ENCODE measurements at places on chromosomes 4 and X.

DNA sequence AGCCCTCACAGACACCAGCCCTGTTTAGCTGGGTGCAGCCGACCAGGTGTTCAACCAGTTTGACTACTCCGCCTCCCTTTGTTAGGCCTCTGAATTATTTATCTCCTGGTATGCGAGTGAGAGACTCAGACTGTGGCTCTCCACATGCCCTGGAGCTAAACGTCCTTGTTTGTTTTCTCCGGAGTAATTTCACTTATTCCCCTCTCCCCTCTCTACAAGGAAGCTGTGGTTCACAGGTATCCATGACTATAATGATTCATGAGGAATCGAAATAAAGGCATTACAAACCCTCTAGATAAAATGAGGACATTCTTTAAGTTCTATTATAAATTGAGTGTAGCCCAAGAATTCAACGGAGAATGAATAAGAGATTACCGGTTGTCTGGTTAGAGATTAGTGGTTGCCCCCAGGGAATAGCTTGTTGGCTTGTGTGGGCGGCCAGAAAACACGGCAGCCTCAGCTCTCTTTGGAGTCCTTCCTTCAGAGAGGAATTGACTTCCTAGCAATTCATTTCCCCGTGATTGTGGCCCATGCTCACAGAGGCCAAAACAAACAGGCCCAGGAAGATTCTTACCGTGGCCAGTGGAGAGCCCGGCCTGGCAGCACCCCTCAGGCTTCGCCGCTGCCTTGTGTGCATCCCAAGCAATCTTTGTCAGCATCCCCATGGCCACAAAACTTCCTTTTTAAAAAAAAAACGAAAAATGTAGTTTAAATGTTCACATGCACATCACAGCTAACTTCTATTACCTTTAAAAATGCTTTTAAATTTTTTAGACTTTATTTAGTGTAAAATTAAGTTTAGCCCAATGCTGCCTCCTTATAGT lies 60.2 kb upstream of the CBR4 start:
- peak; percentile 93 for DNase-seq

DNA sequence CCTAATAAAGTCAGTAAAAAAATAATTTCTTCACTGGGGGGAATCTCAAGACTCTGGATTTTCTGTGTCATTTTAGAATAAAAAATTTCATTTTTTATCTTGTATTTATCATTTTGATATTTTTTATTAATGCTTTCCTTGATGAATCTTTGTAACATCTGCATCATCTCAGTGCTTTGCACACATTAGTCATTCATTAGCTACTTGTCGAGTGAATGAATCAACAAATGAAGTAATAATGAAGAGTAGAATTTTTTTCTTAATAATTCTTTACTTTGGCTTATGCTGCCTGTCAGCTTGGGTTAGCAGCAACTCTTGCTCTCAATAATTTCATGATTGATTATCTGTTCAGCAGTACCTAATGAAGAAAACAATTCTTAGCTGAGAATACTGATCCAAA lies 530.8 kb downstream of the GRXCR1 start:
- no peak for DNase-seq

GRCh38 chr4:16224264-16225166 lies 1.8 kb downstream of the TAPT1 start:
- no peak for DNase-seq

- DNase-seq, result no peak
Observed at GRCh38 chrX:31969714-31970113, 897.9 kb upstream of the FTHL17 start.

DNA sequence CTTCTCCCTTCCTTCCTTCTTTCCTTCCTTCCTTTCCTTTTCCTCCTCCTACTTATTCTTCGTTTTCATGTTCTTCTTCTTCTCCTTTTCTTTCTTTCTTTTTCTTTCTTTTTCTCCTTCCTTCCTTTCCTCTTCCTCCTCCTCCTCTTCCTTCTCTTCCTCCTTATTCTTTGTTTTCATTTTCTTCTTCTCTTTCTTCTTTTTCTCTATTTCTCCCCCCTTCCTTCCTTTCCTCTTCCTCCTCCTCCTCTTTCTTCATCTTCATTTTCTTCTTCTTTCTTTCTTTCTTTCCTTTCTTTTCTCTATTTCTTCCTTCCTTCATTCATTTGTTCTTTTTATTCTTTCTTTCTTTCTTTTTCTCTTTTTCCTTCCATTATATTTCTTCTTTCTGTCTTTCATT lies 671.6 kb downstream of the IQCM start:
- DNase-seq, result no peak

- no peak for DNase-seq
Observed at GRCh38 chrX:139538907-139539790, 8.6 kb downstream of the F9 start.

DNA sequence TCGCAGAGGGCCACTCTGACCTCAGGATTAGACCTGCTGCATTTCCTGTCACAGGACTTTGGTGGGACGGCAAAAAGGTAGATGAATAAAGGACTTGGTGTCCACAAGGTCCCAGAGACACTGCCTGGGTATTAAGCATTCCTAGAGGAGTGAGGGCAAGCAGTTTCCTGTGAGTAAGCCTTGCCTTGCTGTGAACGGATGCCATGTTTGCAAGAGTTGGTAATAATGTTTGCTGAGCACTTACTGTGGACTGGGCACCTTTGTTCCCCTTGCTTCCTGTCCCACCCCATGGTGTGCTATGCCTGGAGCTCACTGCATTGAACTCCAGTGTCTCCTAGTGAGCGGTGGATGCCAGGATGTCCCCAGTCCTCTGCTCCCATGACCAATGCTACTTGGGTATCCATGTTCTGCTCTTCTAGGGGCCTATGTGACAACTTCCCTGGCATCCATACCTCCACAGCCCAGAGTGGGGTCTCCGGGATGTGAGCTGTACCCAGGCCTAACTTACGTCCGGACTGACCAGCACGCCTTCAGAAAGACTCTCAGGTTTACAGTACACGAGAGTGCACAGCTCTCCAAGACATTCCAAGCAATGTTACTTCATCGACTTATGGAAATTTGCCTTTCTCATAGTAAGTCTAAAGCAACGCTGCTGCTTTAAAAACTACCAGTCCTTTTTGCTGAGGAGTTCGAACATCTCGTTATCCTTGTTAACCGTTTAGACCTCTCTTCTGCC lies 95.5 kb upstream of the MSX1 start:
- no peak for DNase-seq

GRCh38 chr4:111854494-111855087 lies 290.7 kb upstream of the FAM241A start:
- DNase-seq, result peak; percentile 26

DNA sequence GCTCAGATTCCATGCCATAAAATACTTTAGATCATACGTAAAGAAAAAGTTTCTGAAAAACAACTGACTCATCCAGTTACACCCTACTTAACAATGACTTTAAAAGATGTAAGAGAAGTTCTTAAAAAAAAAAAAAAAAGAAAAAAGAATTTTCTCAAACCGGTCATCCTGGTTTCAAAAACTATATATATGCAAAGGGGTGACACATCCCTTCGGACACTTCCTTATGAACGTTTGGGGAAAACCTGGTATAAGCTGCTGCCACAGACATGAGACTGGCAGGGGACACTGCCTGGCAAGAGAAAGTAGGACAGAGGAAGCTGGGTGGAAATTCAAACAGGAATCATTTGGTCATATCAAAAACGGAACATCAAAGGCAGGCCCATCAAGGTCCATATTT lies 81.2 kb upstream of the PRSS48 start:
- DNase-seq, result no peak

DNA sequence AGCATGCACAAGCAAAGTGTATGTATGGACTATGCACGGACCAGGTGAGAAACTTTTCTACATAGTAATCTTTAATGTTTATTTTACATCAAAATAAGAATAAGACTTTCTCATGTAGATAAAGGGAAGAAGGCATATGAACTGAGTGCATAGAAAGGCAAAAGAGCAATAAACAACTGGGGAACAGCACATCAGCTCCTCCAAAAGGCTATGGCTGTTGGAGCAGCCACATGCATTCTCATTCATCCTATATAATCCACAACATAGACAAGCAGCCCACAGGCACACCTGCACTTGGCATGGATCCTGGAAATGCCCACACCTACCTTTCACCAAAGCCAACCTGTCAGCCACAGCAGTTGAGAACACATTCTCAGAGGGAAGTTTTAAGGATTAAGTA lies 586.9 kb upstream of the INTU start:
- no peak for DNase-seq

DNA sequence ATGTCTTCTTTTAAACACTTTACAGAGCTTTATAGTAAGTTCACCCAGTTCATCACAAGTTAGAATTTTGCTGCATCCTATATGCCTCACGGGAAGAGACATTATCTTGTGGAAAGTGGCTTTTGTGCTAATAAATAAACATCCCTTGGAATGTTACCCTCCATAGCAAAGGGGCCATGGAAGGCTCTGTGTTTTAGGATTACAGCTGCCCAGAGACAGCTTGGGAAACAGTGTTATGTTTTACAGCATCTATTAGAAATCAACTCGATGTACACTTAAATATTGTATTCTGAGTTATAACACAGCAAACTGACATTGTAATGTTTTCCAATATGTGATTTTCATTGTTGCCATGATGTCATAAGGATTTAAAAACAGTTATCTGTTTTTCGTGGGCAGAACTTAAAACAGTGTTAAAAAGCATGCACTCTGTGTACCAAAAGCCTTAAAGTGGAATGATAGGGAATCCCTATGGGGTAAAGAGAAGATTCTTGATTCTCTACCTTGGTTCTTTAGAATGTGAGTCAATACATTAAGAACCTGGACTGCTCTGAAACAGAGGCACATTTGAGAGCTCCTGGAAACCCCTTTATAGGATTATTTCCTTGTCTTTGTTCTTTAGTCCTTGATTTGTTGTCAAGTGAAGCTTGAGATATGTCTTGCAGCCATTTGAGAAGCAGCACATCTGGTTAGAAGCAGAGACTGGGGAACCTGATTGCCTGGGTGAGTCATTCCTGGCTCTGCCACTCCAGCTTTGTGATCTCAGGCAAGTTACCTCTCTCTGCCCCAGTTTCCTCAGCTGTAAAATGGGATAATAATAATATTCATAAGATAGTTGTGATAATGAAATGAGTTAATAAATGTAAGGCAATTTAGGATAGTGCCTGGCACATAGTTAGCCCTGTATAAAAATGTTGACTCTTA lies 41.6 kb downstream of the ARHGAP10 start:
- DNase-seq, result no peak

DNA sequence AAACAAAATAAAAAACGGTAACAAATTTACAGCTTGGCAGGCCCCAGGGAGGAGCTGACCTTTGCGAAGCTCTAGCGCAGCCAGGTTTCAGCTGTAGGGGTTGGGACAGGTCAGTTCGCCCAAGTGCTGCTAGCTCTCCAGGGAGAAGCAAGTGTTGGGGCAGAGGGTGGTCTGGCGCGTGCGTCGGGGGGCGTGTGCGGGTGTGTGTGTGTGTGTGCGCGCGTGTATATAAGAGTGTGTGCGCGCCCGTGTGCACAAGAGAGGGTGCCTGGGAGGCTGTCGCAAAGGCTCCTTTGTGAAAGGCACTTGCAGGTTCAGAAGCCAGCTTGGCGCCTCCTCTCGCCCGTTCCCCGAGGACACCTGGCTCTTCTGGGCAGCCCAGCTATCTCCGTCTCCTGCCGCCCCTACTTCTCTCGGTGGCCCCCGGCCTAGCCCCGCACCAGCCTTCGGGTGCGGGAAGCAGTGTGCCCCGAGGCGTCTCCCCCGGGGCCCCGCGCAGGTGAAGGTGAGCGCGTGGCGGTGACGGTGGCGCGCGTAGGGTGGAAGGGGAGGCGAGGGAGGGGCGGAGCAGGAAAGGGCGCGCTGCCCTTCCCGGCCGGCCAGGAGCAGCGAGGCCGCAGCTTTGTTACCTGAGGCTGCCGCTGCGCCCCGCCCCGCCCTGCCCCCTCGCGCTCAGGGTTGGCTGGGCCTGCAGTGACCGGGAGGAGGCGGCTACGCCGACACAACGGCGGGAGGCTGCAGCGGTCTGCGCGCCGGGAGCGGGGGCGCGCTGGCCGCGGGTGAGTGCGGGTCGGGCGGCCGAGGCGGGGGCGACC lies at the start of gene FHDC1:
TSS of gene FHDC1 (plus strand) at position 693 of the 815 bp plus-strand sequence. CDS start 6,735 bp downstream, outside the sequence.
- DNase-seq, result no peak

- DNase-seq, result no peak
Observed at GRCh38 chrX:24982306-24982965, 33.3 kb downstream of the ARX start.

DNA sequence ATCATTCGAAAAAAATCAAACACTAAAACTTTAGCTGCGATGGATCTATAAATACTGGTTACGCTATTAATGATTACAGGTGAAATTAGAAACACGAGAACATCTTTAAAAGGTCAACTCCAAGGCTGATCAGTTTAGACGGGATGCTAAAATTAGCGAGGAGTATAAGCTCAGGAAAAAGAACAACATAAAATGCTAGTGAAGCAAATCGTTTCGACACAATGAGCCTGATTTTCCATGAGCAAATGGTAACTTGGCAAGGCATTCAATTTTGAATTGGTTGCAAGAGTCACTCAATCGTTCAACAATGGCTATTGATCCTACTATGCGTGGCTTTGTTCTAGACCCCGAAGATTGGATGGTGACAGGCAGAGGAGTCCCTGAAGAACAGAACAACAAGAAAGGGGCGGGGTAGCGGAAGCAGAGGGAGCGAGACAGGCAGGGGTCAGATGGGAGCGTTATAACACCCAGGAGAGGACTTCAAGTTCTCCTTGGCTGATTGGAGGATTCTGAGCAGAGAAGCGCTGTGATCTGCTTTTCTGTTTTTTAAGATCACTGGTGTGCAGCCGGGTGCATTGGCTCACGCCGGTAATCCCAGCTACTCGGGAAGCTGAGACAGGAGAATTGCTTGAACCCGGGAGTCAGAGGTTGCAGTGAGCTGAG lies 146.5 kb downstream of the RBM47 start:
- DNase-seq, result no peak

GRCh38 chr4:973431-974397 lies at the start of gene DGKQ:
DGKQ (minus strand) TSS chr4:973569; CDS start chr4:973482, 87 bp downstream.
- peak; percentile 24 for DNase-seq

DNA sequence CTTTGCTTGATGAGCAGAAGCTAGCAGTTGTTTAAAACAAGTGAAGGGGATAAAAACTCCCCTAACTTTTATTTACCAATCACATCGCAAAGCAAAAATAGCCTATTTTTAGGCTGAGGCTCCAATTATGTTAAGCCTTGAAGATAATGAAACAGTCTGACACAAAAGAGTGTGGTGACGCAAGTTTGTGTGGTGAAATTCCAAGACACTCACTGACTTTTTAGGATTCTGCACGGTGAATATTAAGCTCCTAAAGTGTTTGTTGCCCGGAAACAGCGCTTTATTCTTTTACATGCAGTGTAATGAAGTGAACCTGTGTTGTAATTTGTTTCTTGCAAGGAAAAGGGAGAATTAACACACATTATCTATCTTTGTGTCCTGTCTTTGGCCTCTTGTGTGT lies 74.8 kb downstream of the POLA1 start:
- no peak for DNase-seq

DNA sequence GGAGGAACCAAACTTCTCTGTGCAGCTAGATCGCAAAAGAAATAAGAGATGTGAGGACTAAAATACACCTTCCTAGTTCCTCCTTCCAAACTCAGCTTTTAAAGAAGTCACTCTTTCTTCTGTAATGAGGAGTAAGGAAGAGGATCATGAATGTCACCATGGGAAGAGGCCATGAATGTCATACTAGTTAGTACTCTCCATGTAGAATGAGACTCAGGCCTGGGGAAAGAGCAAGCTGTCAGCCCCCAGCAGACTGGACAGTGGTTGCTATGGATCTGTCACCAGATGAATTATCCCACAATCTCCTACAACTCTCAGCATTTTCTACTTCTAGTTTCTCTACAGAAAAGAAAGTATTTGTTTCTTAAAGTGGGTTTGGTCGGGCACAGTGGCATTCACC lies 57.1 kb upstream of the PRDM8 start:
- DNase-seq, result no peak
